ENCODE measurements at places on chromosomes 12 and 14.

DNA sequence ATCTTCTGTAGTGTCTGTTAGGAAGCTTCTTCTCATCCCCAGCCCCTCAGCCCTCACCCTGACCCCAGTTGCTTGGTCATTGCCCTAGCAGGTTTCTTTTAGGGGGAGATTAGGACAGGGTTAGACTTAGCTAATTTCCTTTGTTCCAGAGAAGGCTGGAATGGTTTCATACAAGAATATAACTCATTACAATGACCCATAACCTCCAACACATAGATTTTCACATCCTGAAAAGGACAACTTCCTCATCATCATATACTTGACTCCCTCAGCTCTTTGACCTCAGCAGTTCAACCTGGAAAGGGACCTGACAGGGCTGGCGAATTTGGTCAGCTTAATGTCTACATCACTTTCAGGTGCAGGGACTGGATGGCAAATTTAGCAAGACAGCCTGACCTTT is 8.0 kb upstream of the BHLHE41 start:
- no peak for DNase-seq

DNA sequence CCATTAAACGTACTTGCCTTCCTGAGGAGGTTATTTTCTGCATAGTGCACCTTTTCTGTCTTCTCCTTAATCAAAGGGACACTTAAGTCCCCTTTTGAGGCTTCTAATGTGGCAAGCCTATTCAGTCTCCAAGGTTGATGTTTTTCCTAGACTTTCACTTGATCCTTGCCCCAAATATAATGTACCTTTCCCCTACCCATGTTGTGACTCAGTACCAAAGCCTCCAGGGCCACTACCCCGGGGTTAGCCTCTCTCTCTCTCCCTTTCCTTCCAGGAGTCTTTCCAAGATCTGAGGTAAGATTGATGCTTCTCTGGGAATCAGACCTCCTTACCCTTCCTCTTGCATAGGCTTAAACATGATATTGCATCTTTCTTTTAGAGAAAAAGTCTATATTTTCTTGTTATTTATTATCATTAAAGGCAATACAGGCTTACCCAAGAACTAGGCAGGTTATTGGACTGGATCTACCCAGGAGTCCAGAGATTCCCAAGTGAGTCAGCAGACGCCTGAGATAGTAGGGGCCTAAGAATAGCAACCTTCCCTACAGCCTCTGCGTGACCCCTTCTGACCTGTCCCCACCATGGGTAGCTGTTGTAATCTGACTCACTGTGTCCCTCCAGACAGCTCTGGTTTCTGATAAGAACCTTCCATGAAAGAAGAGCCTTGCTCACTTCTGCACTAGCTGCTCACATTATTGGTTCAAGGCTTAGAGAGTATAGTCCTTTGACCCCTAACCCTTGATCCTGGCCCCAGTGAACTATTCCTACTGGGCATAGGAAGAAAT is 172.9 kb downstream of the ZFP36L1 start:
- DNase-seq = no peak

- no peak for DNase-seq
These were observed 815 bp downstream of the COQ10A start for GRCh38 chr12:56267443-56268071.

GRCh38 chr14:92387578-92387977 is 64.6 kb downstream of the SLC24A4 start:
- DNase-seq = no peak

DNA sequence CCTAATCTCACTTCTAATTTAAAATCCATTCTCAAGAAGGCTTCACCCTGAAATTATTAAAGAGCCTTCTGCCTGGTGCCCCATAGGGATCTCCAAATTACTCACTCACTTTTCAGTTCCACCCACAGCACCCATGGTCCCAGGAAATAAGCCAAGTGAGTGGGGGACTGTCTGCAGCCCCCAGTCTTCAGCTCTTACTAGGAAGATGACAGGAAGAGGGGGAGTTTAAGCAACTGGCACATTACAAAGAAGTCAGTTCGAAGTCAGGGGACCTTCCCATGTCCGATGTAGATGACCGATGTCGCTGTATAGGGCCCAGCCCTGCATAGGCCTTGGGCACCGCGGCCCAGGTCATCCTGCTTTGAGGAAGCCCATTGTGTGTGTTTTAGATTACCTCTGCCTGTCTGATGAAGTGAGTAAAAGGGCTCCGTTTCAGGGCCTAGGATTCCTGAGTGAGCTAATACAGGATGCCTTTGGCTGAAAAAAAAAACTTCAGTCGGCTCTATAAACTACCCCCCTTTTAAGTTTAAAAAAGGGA is 1.9 kb downstream of the ACTN1 start:
- no peak for DNase-seq

DNA sequence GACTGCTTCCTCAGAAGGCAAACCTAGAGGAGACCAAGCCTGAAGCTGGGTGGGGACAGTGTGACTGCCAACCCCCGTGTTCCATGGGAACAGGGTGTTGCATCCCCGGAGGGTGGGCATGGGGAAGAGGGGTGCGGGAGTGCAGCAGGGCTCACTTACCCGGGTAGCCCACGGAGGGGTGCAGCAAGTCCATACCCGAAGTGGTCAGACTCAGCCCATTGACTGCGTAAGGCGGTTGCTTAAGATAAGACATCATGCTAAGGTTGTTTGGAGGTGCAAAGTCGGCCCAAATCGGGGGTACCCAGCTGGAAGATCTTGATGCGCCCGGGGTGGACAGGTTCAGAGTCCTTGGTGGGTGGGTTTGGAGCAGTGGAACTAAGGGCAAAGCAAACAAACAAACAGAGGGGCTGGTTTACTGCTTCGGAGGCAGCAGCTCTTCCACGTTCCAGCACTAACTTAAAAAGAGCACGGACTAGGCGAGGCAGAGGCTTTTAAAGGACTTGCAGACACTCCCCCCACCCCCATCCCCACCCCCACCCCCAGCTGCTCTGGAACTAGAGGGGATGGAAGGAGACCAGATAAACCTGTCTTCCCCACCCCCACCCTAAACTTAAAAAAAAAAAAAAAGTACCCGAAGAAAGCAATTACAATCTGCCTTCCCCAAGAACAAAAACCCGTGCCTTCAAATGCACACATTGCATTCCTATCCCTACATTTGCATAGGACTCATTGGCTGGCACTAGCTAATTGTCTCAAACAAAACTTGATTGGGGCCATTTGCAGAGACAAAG is 4.9 kb downstream of the OTX2 start:
- DNase-seq = no peak

GRCh38 chr12:47763481-47764346 is 5.0 kb upstream of the RAPGEF3 start:
- DNase-seq = peak; percentile 26

GRCh38 chr14:75627406-75627805 is 33.3 kb downstream of the ERG28 start:
- DNase-seq = no peak

DNA sequence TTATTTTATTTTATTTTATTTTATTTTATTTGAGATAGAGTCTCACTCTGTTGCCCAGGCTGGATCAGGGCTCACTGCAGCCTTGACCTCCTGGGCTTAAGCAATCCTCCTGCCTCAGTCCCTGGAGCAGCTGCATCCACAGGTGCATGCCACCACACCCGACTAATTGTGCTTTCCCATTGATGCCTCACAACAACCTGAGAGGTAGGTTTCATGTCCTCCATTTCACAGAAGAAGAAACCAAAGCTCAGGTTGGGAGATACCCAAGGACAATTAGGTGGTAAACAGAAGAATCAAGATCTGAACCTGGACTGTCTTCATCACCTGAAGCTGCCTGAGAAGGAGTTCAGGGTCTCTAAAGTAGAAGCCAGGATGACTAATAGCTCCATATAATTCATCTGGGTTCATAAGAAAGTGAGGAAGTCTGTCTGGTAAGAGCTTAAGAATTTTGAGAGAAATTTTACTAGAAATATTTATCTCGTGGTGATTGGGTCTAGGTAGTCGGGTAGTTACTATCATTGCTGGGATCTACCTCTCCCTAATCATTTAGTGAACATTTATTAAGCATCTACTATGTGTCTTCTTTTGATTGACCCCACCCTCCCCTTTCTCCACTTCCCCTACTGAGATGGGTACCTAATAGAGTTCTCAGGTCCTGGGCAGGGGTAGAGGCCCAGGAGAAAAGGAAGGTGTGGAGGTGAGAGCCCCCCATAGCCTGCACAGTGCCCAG is 23.2 kb upstream of the ATP5MC2 start:
- DNase-seq = no peak

- DNase-seq = no peak
These were observed 96.3 kb upstream of the EVL start for GRCh38 chr14:99968941-99969340.

DNA sequence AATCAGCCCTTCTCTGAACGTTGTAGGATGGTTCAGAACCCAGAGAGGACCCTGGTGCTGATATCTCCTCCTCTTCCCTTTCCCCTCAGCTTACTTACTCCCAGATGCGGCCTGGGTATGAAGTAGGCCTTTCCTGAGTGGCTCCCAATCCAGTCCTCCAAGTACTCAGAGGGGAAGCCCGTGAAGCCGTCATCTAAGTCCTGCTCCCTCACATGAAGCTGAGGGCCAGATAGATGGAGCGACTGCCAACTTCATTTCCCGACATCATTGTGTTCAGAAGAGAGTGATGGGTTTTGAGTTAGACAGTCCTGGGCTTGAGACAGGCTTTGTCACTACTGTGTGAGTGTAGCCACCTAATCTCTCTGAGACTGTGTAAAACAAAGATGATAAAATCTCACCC is 2.7 kb downstream of the APOLD1 start:
- no peak for DNase-seq

DNA sequence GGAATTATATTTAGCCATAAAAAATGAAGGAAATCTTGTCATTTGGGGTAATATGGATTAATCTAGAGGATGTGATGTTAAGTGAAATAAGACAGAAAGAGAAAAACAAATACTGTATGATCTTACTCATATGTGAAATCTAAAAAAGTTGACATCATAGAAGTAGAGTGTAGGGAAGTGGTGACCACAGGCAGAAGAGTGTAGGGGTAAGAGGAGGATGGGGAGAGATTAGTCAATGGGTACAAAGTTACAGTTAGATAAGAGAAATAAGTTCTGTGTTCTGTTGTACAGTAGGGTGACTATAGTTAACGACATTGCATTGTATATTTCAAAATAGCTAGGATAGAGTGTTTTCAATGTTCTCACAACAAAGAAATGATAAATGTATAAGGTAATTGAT is 87.0 kb downstream of the TSHR start:
- DNase-seq = no peak

- DNase-seq = no peak
These were observed 50.4 kb downstream of the KICS2 start for GRCh38 chr12:64171715-64172114.

DNA sequence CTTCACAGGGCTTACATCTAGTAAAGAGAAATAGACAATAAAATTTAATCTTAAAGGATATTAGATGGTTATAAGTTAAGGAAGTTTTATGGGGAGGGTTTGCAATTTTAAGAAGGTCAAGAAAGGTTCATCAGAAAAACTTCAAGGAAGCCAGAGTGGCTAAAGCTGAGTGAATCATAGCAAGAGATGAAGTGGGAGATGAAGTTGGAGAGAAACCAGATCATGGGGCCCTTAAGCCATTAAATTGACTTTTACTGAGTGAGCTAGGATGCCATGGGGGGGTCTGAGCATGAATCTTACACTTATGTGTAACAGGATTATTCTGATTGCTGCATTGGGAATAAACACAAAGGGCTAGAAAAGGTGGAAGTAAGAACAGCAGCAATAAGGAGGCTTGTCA is 189.2 kb downstream of the LRIG3 start:
- no peak for DNase-seq

DNA sequence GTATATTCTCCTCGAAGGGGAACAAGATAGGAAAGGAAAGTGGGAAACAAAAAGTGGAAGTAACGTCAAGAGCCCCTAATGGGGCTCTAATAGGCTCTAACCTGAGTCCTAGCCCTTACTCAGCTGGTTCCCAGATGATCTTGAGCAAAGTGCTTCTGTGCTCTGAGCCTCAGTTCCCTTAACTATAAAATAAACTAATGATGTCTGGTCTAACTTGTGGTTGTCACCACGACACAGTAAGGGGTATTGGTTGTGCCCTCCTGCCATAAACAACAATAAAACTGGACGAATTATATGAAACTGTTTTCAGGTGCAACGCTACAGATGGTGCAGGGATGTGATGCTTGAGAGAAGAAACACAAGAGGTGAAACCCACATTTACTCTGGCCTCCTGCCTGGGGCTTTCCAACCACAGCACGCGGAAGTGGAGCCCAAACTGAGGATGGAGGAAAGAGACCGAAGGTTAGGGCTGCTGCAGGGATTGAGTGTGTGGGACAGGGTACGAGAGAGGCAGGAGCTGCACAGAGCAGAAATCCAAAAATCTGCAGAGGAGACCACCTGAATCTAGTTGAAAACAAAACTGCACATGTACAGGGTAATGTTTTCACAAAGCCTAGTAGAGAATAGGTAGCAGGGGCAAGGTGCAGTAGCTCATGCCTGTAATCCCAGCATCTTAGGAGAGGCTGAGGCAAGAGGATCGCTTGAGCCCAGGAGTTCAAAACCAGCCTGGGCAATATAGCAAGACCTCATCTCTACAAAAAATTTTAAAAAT is 45.6 kb upstream of the BCL2L14 start:
- no peak for DNase-seq

GRCh38 chr14:71380271-71380670 is 473.0 kb downstream of the PCNX1 start:
- DNase-seq = no peak

- no peak for DNase-seq
These were observed 22.4 kb downstream of the ATF7 start for GRCh38 chr12:53603804-53604203.

DNA sequence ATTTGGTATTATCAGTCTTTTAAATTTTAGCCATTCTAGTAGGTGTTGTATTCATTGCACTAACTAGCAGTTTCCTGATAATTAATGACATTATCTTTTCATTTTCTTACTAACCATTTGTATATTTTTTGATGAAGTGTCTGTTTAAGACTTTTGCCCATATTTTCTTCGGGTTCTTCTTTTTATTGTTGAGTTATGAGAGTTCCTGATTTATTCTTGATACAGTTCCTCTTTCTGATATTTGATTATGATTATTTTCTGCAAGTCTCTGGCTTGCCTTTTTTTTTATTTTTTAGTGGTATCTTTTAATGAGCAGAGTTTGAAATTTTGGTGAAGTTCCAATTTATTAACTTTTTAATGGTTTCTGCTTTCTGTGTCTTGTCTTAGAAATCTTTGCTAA is 6.2 kb upstream of the RNU6-7 start:
- no peak for DNase-seq

DNA sequence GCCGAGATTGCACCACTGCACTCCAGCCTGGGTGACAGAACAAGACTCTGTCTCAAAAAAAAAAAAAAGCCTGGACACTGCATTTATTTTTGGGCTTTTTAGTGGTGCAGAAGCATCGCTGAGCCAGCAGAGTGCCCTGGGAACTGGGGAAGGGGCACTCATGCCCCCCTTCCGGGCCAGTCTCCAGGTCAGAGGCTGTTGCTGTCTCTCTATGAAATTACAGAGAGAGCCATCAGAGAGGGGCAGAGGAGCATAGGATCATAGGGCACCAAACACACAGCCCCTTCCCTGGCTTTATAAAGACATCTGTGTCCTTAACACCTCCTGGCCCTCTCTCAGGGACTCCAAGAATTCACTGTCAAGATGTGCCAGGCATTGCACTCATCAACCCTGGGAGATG is 195.8 kb downstream of the CALM1 start:
- no peak for DNase-seq

- DNase-seq = no peak
These were observed 110.7 kb downstream of the PTCSC3 start for GRCh38 chr14:36065831-36066230.

GRCh38 chr12:50088577-50089335 is 3.6 kb downstream of the SMARCD1 start:
- peak; percentile 56 for DNase-seq
